ENCODE measurements at places on chromosomes 13 and 19.

DNA sequence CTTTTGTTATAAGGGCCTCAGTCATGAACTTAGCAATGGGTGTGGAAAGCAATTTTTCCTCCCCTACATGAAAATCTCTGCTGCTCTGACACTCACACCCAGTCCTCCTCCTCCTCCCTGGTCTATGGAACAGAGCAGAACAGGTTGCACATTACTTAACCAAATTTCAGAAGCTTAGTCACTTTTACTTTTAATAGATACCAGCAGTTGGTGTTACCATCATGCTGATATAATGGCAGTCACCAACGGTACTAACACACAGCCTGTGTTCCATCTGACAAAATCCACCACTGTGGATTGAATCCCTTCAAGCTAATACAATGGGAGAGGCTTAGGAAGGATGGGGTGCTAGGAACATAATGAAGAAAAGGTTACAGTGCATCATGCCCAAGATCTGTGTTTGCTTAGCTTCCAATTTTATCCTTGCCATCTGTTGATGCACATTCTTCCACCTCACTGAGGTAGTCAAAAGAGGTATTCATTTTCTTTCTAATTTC is 9.8 kb downstream of the TPT1 start:
- DNase-seq = no peak

DNA sequence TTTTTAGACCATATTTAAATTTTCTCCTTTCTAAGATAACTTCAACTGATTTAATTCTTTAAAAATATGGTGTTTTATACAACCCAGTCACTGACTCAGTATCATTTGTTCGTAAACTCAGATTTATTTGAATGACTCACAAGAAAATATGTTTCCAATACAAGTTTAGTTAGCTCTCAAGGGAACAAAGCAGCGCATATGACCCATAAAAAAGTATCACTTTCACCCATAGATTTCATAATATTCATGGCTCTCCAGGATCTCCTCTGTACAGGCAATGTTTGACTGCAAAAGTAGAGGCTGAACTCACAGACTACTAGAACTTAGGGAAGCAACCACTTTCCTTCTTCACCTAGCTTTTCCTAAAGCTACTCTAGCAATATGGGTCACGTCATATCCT is 405.6 kb upstream of the PCDH9 start:
- no peak for DNase-seq

DNA sequence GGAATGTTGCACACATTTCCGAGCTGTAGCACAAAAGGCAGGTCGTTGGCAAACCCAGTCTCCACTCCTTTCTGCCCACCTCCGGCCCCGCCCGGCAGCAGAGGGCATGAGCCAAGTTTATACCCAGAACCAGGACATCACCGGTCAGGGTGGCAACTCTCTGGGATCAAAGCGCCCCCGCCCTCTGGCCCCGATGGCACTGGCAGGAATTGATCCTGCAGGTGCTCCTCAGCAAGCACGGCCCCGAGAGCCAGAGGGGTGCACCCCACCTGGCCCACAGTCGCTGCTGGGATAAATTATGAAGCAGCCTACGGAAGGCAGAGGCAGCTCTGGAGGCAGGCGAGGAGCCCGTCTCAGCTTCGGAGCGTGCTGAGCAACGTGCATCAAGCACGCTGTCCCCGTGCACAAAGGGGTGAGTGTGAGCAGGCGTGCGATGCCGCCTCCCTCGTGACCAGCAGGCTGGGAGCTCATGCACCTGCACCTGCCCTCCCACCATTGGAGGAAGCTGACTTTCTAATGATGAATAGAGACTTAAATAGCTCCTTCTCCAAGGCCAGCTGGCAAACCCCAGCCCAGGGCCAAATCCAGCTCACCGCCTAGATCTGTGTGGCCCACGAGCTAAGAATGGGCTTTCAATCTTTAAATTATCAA is 25.7 kb downstream of the SHC2 start:
- no peak for DNase-seq

- no peak for DNase-seq
These were observed 16.3 kb upstream of the GPR183 start for GRCh38 chr13:99323488-99323887.

DNA sequence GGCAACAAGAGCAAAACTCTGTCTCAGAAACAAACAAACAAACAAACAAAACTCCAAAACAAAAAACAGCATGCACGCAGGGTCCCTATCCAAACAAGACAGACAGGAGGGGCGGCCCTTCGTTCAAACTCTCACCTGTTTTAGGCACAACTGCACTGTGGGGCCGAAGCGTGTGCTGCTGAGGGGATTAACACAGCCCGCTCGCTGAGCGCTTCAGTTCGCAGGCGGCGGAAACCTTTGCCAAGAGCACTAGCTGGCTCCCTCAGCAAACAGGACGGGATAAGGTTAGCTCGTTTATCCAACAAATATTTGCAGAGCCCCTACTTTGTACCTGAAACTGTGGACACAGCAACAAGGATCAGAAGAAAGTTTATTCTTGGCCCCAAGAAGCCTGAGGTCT is 1.6 kb upstream of the ADPRHL1 start:
- no peak for DNase-seq

GRCh38 chr13:41398494-41399170 is 58.7 kb upstream of the RGCC start:
- no peak for DNase-seq

GRCh38 chr13:44565881-44566280 is 10.2 kb downstream of the TSC22D1 start:
- no peak for DNase-seq

Measured in activated naive CD4-positive, alpha-beta T cell (primary cell).